Activated CD8-positive, alpha-beta memory T cell treated with anti-CD3 and anti-CD28 coated beads for 1 hour (primary cell): ENCODE measurements at places on chromosomes 5 and 9.

DNA sequence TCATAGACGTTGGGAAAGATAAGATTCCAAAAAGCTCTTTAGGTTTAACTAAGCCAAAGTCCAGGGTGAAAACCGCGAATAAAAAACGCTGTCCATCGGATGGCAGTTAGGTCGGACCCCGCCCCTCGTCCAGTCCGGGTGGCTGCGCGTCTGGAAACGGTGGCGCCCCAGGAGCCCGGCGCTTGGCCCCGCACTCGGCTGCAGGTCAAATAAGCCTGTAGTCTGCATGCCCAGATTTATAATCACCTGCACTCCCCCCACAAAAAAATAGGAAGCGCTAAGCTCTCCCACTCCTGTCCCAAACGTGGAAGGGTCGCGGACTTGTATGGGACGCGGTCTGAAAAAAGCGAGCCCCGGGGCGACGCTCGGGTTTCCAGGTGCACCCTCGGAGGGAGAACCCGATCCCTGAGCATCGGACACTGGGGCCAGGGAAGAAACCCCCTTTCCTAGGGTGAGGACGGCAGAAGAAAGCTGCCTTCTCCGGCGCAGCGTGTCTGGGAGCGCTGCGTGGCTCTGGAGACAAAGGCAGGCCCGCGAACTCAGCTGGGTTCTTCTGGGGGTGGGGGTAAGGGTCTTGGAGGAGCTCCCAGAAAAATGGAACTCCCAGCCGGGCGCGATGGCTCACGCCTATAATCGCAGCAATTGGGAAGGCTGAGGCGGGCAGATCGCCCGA lies 923 bp upstream of the ZBTB5 start:
- DNase-seq, result no peak

DNA sequence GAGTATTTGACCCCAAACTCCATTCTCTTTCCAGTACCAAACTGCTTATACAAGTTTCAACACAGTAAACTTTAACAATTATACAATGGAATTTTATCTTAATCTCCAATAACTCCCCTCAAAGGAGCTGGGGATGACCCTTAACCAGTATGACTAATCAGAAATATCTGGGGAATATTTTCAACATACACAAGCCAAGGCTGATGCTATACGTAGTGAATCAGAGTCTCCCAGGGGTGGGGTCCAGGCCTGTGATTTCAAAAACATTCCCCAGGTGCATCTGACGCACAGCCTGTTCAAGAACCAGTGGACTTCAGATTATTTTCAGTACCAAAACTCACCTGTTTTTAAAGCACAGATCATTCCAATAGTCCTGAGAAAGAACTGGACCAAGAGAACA lies 11.8 kb upstream of the SEMA5A start:
- DNase-seq, result no peak

DNA sequence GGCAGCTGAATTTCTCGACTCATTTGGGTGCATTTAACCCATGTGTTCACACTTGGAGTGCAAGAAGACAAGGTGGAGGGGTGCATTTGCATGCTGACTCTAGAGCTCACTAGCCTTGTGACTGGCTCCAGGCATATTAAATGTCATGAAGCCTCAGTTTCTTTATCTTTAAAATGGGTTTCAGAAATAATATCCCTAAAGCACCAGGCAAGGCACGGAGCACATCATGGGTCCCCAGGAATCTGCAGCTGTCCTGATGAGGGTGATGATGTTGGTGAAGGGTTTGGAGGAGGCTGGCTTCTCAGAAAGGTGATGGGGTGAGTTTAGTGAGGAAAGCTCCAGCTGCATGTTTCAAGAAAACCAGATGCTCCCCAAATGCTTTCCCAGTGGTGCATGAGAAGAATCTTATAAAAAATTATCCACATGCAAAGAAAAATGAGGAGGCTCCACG lies 14.8 kb downstream of the STC2 start:
- DNase-seq, result no peak

GRCh38 chr5:139381837-139382761 lies 998 bp downstream of the SLC23A1 start:
- DNase-seq, result no peak

- DNase-seq, result no peak
Measured at GRCh38 chr9:79555474-79556089, 16.2 kb upstream of the TLE4 start.

DNA sequence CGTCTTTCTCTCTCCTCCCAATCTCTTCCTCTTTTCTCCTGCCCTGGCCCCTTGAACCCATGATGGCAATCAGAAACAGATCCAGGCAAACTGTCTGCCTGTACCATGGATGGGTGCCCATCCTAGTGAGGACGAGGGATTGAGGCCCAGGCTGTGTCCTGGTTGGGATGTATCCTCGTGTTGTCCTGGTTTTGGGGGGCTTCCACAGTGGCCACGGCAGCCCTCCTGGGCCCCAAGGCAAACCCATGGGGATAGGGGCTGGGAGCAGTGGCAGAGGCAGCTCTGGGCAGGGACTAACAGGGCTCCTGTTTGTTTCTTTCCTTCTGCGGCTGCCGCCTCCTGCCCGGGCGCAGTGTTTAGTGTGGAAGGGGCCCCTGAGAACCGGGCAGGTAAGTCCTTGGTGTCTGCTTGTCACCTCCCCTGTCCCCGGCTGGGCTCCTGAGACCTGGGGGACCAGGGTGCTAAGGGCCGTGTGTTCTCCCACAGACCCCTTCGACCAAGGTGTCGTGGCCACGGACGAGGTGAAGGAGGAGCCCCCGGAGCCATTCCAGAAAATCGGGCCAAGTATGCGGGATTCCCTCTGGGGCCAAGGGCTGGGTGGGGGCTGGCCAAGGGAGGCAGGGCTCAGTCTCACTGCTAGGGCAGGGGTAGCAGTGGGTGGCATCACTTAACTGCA lies 70.0 kb downstream of the AMBP start:
- no peak for DNase-seq
